Mesothelial cell of epicardium (in vitro differentiated cells): ENCODE measurements at places on chromosomes 5 and 9.

GRCh38 chr5:109373932-109374331 lies 35.8 kb downstream of the PJA2 start:
- DNase-seq, result no peak

- no peak for DNase-seq
Observed at GRCh38 chr9:97572196-97572891, 60.8 kb downstream of the TSTD2 start.

- DNase-seq, result no peak
Observed at GRCh38 chr9:89531766-89532165, 33.9 kb upstream of the SEMA4D start.

GRCh38 chr5:124888050-124888506 lies 141.6 kb upstream of the ZNF608 start:
- DNase-seq, result no peak

DNA sequence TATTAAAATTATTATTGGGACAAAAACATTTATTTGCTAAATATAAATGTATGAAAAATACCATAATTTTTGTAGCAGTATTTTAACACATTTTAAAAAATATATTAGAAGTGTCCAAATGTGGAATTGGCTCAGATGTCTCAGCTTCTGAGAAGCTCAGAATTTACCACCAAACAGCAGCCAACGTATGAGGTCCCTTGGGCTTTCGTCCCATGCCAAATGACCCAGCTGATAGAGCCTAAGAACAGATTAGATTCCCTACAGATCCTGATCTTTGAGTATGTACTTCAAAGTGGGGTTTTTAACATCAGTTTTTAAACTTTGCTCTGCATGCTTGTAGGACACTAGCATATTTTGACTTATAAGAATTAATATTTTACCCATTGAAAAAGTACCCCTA lies 77.3 kb upstream of the RPS23 start:
- DNase-seq, result no peak

GRCh38 chr5:5343568-5343967 lies 78.9 kb upstream of the ICE1 start:
- no peak for DNase-seq

GRCh38 chr5:169079697-169080096 lies 221.2 kb downstream of the SLIT3 start:
- no peak for DNase-seq

GRCh38 chr5:15363601-15364000 lies 136.4 kb upstream of the FBXL7 start:
- DNase-seq, result no peak

- no peak for DNase-seq
Observed at GRCh38 chr5:72110394-72111013, 3.2 kb downstream of the MAP1B start.

DNA sequence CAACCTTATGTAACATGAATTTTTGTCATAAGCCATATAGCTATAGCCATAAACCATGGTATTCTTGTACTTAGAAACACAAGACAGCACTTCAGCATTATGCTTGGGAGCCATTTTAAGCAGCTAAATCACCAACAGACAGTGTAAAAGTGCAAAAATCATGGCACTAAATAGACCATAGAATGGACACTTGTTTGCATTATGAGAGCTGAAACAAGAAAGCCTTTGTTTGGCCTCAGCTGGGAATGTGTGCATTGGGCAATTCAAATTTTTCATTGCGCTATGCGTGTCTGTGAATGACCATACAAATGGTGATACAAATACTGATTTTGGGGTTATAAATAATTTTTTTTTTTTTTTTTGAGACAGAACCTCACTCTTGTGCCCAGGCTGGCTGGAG lies 23.7 kb downstream of the KDM4C start:
- no peak for DNase-seq

DNA sequence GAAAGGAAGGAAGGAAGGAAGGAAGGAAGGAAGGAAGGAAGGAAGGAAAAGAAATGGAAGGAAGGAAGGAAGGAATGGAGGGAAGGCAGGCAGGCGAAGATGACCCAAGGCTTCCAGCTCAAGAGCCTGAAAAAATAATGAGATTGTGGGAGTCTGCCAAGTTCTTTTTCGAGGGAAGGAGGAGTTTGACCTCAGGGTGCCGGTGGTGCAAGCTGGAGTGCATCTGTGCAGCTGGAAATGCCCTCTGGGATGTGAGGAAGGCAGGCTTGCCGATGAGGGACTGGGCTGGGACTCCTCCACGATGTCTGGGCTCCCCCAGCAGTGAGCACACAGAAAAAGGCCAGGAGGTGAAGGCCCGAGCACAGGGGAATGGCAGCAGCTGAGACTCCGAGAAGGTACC lies 154.9 kb upstream of the DAPK1 start:
- no peak for DNase-seq

- no peak for DNase-seq
Observed at GRCh38 chr5:135236908-135237747, 161.9 kb downstream of the MACROH2A1 start.
